Esophagus muscularis mucosa (tissue), 4 donors: ENCODE measurements at places on chromosomes 16 and 17. TPM values are rescaled to one million over a fixed set of nuclear protein-coding genes. Genes with fewer than 3 reads are reported as not detected.

DNA sequence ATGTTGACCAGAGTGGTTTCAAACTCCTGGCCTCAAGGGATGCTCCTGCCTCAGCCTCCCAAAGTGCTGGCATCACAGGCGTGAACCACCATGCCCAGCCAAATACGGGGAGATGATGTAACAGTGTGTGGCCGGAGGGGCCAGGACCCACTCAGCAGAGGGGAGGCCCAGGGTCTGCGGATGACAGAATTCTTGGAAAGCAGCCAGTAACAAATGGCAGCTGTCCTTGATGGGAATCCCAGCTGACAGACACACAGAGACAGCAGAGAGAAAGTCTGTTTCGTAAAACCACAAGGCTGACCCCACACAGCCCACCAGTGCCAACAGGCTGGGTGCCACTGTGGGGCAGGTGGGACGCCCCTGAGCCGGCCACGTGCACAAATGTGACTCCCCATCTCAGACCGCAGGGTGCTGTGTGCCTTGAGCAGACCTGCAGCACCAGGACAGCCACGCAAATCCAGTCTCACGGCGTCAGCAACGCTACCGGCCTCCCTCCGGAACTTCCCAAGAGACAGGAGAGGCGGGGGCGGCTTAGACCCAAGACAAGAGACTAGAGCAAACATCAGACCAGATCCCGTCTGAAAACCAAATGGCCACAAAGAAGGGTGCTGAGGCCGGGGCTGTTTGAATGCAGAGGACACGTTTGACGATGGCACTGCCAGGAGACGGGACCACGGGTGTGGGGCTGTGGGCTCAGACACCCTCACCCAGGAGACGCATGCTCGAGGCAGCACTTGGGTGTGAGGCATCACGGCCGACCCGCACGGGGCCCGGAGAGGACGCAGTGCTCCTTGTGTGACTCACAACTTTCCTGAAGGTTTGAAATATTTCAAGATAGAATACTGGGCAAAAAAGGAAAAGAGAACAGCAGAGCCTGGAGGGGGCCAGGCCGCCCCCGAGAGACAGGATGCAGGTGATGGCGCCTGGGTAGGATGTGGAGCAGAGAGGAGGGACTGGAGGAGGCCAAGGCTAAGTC lies 24.6 kb downstream of the CTU2 start:
- DNase-seq = no peak

DNA sequence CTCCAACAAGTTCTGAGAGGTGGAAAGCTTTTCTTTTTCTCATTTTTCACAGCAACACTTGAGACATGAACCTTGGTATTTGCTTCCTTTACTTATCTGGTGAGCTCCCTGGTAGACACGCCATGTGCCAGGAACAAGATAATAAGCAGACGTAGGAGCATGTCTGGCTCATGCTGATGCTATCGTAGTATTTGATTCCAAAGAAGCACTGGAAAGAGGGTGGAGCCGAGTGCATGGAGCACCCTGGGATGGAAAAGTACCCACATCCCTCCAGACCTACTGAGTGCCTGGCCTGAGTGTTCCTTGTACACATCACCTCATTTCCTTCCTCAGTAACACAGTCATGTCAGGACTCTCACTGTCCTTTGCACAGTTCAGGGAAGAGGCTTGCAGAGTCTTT lies 231.0 kb downstream of the CBLN1 start:
- no peak for DNase-seq

DNA sequence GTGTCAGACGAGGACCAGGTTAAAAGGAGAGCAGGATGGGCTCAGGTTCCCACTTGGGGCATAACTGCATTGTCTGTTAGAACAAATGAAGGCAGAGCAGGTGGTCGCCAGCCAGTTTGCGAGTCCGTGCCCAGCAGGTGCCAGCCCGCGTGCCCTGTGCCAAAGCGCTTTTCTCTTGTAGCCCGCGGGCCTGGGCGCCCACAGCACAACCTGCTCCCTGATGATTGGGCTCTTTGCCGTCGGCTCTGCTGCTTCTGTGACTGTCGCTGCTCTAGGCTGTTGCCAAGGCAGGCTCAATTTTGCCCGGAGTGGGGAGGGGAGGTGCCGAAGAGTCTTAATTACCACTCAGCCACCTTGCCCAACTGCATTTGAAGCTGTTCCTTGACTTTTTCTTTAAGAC lies 21.1 kb downstream of the KNOP1 start:
- DNase-seq = no peak

- no peak for DNase-seq
Observed at GRCh38 chr16:57479976-57480753, 6.1 kb downstream of the DOK4 start.

- no peak for DNase-seq
Observed at GRCh38 chr16:51237861-51238378, 86.8 kb upstream of the SALL1 start.

GRCh38 chr17:29674281-29674680 lies 51.6 kb upstream of the CORO6 start:
- no peak for DNase-seq

- DNase-seq = no peak
Observed at GRCh38 chr16:71912534-71913275, 17.4 kb downstream of the IST1 start.

Gene CD300A
- total RNA-seq = 2.6 TPM

Gene KIFC3
- total RNA-seq = 28.2 TPM

Gene GSDMA
- 0.99 TPM for total RNA-seq

Gene TNK1
- 6.8 TPM for total RNA-seq

Gene MYH8
- total RNA-seq = not detected

Gene GALK1
- total RNA-seq = 26.4 TPM

Gene RTN4RL1
- total RNA-seq = 0.86 TPM

Gene AKAP1
- total RNA-seq = 110 TPM
